ENCODE measurements at places on chromosomes 11 and 22.

DNA sequence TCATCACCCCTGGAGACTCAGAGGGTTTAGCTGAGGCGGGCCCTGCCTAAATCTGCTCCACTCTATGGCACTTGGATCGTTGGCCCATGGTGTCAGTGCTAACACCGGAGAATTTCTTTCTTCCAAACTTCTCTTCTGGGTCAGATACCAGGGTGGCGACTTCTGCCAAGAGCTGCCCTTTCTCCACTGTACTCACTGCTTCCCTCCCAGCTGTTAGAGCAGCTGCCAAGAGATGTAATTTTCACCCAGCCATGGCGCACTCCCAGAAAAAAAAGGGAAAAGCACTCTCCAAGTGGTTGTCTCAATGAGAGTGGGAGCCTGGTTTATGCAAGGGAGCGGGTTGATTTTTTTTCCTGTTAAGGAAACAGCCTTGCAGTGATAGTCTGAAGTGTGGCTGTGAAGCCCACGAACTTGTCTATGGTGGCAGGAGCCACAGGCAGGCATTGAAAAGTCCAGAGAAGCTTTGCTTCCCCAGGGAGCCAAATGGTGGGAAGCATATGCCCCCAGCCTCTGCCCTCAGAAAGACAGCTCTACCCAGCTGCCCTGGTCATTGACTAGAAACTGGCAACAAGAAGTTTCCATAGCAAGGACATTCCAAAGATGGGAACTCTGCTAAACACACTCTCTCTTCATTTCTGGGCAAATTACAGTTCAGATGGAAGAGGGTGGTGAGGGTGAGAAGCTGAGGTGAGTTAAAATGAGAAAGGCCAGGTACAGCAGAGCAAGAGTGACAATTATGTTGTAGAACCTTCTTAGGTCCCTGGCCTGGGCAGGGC lies 10.7 kb downstream of the PCSK7 start:
- no peak for DNase-seq

DNA sequence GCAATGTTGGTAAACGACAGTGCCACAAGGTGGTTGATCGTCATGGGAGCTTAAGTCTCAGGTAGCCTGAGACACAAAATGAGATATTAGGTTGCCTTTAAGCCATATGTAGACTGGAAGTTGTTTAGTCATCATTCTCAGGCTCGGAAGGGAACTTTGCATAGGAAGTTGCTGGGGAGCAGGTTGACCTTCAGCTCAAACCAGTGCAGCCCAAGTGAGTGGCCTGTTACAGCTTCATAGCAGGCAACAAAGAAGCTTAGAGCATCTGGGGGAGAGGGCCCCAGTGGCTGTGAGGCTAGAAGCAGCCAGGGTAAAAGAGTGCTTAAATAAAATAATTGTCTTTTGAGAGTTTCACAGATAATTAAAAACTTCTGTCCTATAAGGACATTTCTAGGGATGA lies 404.0 kb downstream of the GUCY1A2 start:
- DNase-seq, result no peak

GRCh38 chr11:129455756-129456655 lies 80.4 kb downstream of the BARX2 start:
- no peak for DNase-seq

DNA sequence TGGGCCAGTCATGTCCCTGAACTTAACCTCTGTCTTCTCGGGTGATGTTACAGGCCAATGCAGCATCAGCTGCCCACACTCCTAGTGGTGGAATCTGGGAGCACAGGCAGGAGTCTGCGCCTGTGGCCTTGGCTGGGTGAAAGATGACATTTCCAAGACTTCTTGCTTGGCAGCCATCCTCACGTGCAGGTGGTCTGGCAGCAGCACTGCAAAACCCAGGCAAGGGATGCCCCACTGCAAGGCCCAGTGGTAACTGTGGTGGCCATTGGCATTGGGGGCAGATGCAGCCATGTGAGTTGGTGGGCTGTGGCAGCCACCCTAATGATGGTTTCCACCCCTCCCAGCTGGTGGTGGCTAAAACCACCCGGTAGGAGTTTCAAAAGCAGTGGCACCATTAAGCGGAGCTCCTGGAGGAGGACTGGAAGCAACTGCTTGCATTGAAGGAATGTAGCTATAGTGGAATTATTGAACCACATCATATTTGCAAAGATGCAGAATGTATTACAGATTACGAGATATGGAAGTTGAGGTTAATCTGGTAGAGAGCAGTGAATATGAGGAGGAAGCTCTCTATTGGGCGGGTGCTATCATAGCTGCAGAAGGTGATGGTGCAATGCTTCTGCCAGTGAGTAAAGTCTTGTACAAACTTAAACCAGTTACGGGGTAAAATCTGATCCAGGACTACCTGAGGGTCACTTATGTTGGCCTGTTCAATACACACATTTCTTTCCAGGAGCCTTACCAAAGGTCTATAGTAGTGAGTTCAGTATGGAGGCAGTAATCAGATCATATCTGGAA lies 120.7 kb upstream of the TOP3B start:
- no peak for DNase-seq

DNA sequence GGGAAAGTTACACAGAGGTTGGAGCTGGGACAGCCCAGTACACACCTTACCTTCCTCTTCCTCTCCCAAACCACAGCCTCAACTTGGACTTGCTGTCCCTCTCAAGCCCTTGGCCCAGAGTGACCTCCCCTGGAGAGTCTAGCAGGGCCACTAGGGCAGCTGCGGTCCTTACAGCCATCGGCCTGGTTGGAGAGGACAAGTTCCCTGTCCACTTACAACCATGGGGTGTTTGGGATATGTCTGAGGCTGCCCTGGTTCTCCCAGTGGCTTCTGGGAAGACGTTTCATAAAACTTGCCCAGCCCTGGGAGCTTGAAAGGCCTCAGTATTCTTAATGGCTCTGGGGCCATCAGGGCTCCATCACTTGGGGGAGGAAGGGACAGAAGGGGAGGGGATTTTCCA lies 13.1 kb upstream of the DGKZ start:
- no peak for DNase-seq

GRCh38 chr11:656866-657265 lies 19.8 kb downstream of the DRD4 start:
- DNase-seq, result no peak

DNA sequence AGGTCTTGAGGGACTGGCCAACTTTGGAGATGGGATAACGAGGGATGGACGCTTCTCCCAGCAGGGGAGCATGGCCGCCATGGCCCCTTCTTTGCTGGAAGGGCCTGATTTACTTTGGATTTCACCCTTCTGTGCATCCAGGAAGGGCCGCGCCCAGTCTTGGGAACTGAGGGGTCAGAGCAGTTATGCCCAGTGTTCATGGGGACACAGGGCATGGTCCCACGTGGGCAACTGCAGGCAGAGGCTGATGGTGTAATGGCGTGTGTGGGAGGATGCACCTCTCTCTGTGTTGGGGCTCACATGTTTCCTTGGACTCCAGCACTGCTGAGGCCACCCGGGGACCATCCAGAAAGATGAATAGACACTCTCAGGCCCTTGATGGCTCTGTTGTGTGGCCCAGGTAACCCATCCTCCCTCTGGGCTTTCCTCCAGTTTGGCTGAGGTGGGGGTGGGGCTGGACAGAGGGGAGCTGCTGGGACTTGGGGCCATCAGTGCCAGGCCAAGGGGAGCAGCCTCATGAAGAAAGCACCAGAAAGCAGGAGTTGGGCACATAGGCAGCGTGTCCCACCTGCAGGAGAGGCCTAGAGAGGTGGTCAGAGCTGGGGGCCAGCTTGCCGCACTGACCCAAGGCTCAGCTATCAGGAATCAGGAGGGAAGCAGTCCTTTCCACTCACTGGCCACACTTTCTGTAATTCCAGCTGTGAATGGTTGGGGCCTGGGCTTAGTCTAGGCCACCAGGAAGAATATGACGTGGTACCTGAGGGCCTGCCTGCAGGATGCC lies 1033.9 kb downstream of the TBC1D22A start:
- no peak for DNase-seq

DNA sequence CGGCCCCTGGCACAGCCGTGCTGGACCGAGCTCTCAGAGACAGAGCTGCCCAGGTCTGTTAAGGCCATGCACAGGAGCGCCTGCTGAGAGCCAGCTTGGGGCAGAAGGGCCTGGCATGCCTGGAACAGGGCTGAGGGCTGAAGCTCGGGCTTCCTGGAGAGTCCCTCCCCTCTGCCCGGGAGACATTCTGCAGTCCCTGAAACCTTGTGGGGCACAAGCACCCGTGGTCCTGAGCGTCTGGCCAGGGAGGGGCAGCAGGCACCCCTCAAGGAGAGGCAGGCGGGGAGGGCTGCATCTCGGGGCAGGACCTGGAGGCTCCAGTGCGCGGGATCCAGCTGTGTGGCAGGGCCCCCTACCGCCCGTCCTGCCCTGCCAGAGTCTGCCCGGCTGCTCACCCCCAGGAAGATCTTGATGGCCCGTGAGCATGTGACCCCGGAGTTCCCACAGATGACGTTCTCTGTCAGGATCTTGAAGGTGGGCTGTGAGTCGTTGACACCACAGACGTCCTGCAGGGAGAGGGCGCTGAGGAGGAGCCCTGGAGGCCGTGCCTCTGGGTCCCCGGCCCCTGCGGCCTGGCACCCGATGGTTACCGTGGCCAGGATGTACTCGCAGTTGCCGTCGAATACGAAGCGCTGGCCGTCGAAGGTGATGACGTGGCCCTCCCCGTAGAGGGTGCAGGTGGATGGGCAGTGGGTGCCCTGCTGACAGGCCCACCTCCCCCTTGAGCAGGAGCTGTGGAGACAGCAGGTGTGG lies 10.9 kb downstream of the MUC6 start:
- no peak for DNase-seq

DNA sequence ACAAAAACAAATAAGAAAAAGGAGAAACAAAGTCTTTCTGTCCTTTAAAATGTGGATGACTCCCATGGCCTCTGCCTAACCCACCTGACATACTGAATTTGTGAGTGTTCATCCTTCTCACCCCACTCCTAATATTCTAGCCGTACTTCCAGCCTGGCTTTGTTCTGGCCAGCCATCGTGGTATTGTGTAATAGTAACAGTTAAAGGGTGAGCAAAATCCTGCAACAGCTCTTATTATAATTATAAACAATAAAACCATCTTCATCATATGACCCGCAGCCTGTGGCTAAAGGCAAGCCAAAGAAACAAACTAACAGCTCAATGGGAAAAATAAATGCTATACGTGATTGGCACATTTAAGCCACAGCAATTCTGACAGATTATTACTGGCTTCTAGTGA lies 721.6 kb upstream of the TENM4 start:
- no peak for DNase-seq

GRCh38 chr11:71286701-71287643 lies 34.6 kb upstream of the SHANK2 start:
- no peak for DNase-seq

GRCh38 chr22:38921806-38922205 lies 35.6 kb upstream of the APOBEC3A start:
- DNase-seq, result no peak

GRCh38 chr22:45998638-45999378 lies 21.8 kb upstream of the WNT7B start:
- DNase-seq, result no peak

DNA sequence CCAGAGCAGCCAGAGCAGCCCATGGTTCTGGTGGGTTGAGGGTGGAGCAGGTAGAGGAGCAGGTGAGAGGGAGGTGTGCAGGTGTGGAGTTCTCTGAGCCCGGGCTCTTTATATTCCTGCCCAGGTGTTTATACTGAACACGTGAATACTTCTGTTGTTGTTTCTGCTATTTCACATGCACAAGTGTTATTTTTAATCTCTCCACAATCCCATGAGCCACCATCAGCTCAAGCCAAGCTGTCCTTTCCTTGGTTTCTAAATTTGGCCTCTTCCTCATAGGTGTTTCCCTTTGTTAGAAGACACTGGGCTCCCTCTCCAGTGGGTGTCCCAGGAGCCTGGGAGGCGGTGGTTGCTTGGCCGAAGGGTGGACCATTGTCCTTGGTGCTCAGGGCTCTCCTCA lies at the start of gene KRTAP5-3:
Gene KRTAP5-3, minus strand, starts transcription at position 101 of the 400 bp plus-strand sequence. Its CDS starts 78 bp downstream, at position 23.
- DNase-seq, result no peak

DNA sequence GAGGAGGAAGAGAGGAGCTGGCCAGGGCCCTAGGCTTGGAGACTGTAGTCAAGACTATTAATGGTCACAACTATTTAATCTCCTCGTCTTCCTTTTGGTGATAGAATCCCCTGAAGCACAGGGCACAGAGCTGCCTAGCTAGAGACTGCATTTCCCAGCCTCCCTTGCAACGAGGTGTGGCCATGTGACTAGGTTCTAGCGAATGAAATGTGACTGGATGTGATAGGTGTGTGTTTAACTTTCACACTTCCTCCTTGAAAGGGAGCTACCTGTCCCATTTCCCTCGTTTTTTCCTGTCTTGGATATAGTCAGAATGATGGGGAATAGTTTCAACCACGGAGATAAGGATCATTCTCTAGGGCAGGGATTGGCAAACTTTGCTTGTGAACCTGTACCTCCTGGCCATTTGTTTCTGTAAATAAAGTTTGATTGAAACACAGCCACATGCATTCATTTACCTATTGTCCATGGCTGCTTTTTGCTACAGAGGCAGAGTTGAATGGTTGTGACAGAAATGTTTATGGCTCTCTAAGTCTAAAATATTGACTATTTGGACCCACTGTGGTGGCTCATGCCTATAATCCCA lies 313.5 kb downstream of the MIAT start:
- DNase-seq, result no peak

- DNase-seq, result no peak
These were observed 83.2 kb upstream of the GAL start for GRCh38 chr11:68601147-68601546.

GRCh38 chr11:22780952-22781593 lies 48.5 kb downstream of the SVIP start:
- peak; percentile 25 for DNase-seq

- DNase-seq, result no peak
These were observed 20.2 kb downstream of the C11orf96 start for GRCh38 chr11:43962383-43963278.

- no peak for DNase-seq
These were observed 46.5 kb upstream of the ADA2 start for GRCh38 chr22:17265649-17266248.

GRCh38 chr22:33013531-33014162 lies 44.5 kb downstream of the SYN3 start:
- no peak for DNase-seq

GRCh38 chr11:118609380-118610224 lies 2.2 kb downstream of the PHLDB1 start:
- DNase-seq, result peak; percentile 45

GRCh38 chr11:10623797-10624761 lies 55.6 kb upstream of the LYVE1 start:
- DNase-seq, result no peak

GRCh38 chr22:27283240-27283639 lies 518.3 kb downstream of the MN1 start:
- DNase-seq, result no peak

DNA sequence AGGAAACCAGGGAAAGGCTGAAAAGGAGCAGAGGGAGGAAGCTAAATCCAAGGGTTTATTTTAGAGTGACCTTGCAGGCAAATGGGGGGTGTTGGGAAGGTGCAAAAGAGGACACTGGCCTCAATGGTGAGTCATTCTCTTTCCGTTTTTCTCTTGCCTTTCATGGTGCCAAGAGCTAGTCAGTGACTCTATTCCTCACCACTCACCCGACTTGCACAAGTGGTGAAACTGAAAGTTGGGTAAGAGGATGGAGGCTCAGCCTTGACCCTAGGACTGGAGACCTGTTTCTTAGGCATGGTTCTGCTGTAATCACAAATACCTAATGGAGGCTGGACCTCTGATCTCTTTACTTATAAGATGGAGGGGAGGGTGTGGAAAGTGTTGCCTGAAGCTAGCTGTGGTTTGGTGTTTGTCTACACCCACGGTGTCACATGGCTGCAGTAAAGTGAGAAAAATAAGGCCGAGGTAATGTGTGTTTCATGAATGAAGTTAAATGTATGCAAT lies 67.3 kb upstream of the CREB3L1 start:
- DNase-seq, result peak; percentile 33

All from immature natural killer cell (primary cell).